Right ventricle myocardium superior (tissue), 1 donor: ENCODE measurements at places on chromosomes 1 and 21. TPM values are rescaled to one million over a fixed set of nuclear protein-coding genes. Genes with fewer than 3 reads are reported as not detected.

DNA sequence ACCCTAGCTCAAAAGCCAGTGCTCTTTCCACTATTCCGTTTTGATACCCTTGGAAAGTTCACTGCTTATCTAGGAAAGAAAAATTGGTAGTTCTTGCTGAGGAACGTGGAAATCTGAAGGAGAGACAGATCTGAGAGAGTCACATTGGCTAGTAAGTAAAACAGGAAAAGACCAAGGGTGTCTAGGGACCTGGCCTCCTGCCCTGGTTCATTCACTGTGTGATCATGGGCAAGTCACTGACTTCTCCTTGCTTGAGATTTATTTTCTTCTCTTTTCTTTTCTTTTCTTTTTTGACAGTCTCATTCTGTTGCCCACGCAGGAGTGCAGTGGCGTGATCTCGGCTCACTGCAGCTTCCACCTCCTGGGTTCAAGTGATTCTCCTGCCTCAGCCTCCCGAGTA, 90.8 kb downstream of the NFIA start:
- peak; percentile 69 for DNase-seq

GRCh38 chr1:8373581-8374241, 55.8 kb downstream of the SLC45A1 start:
- DNase-seq = peak; percentile 78

GRCh38 chr1:246020211-246020954, 486.7 kb downstream of the SMYD3 start:
- no peak for DNase-seq

Gene KIF21B
- 0.24 TPM for total RNA-seq

DNA sequence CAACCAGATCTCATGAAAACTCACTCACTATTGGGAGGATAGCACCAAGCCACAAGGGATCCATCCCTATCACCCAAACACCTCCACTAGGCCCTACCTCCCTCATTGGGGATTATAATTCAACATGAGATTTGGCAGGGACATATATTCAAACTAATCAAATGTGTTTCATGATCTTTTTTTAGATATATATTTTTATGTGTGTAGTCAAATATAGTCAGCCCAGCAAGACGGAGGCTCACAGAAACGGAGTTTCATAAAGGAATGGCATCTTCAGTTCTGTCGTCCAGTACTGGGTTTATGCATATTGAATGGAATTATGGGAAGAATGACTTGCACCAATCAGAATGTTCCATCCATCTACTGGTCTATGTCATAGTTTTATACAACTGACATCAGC, 343.3 kb upstream of the KAZN start:
- no peak for DNase-seq

DNA sequence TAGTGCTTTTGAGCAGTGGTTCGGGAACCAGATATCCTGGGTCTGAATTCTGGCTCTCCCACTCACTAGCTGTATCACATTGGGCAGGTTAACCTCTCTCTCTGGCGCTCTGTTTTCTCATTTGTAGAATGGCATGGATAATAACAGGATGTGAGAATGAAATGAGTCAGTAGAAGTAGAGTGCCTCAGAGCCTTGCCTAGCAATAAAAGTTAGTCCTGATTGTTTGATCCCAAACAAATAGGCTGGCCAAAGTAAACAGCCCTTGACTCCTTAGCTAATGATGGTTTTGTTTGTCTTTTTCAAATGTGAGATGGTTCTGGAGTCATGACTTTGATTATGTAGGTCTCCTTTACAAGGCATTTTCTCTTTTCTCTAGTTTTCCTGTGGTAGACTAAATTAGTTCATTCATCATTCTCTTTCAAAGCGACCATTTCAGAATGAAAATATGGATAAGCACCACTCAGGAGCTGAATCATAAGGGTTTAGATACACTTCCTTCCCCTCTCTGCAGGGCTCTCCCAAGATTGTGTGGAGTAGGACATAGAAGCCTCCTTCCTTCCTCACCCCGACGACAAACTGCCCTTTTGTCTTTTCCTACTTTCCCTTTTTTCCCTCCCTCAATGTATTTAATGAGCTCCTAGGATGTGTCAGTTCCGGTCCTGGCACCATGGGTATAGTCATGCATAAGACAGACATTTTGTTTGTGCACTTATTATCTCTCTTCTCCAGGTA, 23.1 kb downstream of the KIAA0040 start:
- DNase-seq = no peak

Gene MYOG
- total RNA-seq = not detected

Gene UAP1
- total RNA-seq = 27.4 TPM

DNA sequence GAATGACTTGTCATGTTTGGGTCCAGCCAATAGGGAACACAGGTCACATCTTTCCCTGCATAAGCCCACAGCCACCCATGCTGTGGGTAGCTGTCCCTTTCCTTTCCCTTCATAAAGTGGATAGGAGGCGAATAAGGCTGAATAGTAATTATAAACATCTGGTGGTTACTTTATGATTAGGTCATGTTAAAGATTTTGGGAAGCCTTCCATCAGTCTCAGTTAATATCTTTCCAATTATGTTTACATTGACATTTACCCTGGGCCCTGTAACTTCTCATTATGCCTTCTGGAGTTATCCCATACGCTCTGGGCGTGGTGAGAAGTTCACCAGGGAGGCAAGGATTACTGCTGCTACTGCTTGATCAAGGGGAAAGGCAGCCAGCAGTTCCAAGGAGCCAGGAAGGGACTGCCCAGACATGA, 197.2 kb downstream of the HLX start:
- DNase-seq = no peak

DNA sequence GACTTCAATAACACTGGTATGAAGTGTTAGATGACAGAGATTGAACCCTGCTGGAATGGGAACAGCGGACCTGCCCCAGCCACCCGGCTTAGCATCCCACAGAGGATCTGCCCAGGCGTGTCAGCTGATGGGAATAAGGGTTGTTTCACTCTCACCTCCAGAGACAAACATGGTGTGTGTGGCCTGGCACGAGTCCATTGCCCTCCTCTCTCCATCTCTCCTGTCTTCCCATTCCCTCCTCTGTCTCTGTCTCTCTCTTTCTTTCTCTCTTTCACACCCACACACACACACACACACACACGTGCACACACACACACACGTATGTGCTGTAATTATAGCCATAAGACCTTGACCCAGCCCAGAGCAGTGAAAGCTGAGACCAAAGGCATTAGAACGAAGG, 200.2 kb downstream of the HIVEP3 start:
- DNase-seq = no peak

Gene FCRL1
- not detected for total RNA-seq

DNA sequence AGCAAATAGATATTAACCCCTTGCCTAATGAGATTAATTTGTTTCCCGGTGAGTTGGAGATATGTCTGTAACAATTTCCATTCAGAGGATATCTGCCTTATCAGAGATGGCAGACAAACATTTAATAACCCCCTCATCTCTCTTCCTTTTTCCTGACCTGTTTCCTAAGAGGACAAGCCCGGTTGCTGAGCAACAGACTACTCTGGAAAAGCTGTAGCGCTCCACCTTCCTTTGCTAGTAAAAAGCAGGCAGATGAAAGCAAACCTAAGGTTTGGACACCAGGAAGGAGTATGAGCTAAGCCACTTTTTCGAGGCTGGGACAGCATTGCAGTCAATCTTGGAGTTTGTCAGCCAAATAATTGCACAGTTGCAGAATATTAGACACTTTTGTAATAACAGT, 82.4 kb downstream of the RGS21 start:
- DNase-seq = no peak

DNA sequence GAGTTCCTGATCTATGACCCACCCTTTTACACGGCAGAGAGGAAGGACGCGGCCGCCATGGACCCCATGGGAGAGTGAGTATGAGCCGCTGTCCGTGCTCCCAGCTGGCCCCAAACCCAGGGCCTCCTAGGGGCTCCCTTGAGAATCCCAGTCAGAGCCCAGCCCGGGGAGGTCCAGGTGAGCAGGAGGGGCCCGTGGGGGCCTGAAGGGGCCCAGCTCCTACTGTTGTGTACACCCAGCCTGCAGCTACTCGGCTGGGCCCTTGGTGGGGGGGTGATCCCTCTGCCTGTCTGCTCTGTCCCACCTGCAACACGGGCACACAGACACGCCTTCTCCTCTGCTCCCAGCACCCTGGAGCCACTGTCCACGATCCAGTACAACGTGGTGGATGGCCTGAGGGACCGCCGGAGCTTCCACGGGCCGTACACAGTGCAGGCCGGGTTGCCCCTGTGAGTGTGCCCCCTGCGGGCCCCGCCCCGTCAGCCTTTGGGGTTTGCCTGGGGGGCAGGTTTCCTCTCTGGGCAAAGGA, 28.6 kb upstream of the LRRC3 start:
- DNase-seq = peak; percentile 34

- no peak for DNase-seq
Measured at GRCh38 chr1:60848583-60849188, 233.7 kb upstream of the NFIA start.

- DNase-seq = no peak
Measured at GRCh38 chr1:82226186-82226505, 425.4 kb downstream of the ADGRL2 start.

Gene TMEM9
- 20.7 TPM for total RNA-seq

DNA sequence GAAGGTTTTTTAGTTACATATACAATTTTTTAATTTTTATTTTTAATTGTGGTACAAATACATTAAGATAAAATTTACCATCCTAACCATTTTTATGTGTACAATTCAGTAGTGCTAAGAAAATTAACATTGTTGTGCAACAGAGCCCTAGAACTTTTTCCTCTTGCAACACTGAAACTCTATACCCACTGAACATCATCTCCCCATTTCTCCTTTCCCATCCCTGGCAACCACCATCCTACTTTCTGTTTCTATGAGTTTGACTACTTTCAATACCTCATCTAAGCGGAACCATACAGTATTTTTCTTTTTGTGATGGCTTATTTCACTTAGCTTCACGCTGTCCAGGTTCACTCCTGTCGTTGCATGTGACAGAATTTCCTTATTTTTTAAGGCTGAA, 54.1 kb downstream of the PALMD start:
- no peak for DNase-seq

DNA sequence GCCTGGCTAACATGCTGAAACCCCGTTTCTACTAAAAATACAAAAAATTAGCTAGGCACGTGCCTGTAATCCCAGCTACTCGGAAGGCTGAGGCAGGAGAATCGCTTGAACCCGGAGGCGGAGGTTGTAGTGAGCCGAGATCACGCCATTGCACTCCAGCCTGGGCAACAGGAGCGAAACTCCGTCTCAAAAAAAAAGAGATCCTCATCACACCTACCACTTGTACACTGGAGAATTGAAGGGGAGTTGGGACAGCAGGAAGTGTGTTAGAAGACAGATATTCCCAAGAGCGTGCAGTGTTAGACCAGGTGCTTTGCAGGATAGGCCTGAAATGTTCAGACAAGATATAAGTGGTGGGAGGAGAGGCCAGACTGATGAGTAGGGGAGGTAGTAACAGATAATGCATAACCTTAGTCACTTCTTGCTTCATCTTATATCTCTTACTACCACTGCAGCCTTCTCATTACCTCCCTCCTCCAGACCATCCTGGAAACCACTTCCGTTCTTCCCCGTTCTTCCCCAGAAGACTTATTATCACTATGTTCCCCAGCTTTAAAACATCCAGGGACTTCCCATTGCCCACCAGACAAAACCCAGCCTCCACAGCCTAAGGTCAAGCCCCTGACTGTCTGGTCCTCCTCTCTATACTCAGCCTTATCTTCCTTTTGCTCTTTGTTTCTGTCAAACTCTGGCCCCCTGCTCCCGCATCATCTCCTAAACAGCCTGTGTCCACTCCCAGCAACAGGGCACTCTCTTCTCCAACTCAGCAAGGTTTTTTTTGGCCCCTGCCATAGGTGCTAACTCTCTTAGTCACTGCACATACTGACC, 21.3 kb downstream of the FAM20B start:
- no peak for DNase-seq

- DNase-seq = no peak
Measured at GRCh38 chr1:112982328-112982727, 26.3 kb upstream of the SLC16A1 start.

DNA sequence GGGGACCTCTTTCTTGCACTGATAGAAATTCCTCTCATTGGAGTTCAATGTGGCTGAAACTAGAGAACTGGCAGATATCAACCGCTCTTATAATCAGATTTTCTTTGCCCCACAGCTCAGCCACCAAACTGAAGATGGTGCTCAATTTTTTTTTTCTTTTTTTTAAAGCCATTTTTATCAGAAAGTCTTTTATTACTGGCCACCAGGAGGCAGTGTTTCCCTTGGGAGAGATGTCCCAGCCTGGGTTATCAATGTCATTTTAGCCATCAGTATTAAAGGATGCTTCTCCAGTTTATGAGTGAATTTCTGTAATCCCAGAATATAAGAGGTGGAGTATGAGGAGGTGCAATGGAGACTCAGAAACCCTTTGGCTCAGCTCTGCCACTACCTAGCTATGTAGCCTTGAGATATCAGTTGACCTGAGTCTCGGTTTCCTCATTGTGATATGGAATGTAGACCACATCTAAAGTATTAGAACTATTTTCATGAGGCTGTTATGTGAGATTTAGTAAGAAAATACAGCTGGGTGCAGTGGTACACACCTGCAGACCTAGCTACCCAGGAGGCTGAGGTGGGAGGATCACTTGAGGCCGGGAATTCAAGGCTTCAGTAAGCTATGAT, 27.6 kb downstream of the CD244 start:
- DNase-seq = no peak

GRCh38 chr1:114510274-114511031, 550 bp downstream of the TRIM33 start:
- peak; percentile 63 for DNase-seq

GRCh38 chr1:243729956-243730355, 120.1 kb downstream of the AKT3 start:
- no peak for DNase-seq

GRCh38 chr1:150022357-150022756, 11.8 kb upstream of the OTUD7B start:
- DNase-seq = no peak

DNA sequence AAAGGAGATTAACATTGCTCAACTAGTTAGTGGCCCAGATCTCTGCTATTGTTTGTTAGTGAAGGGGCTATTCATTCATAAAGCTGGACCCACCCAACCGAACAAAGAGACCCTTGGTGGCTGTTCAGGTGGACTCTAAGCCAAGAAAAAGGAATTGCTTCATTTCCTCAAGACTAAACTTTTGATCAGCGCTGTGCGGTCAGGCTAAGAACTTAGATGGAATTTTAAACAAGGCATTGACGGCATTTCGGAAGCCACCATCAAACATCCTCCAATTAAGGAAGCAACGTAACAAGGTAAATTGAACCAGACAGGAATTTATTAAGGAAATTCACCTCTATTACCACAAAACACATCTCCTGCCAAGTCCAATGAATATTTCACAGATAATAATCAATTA, 19.9 kb upstream of the SHCBP1L start:
- DNase-seq = no peak

Gene SLC5A9
- 0.13 TPM for total RNA-seq

GRCh38 chr21:45825219-45825618, 156.4 kb upstream of the COL6A1 start:
- no peak for DNase-seq

Gene CYB561D1
- 5.3 TPM for total RNA-seq

Gene DYNLT5
- 4.6 TPM for total RNA-seq

- DNase-seq = no peak
Measured at GRCh38 chr1:68145418-68146126, 86.8 kb downstream of the WLS start.

DNA sequence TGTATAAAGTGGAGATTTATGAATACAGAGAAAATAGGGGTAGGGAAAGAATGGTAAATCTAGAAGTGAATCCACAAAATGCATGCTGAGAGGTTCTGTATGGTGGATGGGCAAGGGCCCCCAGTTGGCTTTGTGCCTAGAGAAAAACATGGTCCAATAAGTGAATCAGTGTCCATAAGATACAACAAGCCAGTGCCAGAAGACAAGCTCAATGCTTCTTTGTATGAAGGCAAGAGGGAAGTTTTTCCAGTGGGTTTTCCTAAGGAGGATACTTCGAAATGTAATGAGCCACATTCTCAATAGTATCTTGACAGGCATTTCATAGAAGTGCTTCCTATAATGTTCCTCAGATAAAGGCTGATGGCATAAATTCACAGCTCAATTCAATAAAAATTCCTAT, 169.4 kb upstream of the HMCN1 start:
- DNase-seq = no peak
